Activated T-cell treated with anti-CD3 and anti-CD28 coated beads for 48 hours (primary cell): ENCODE measurements at places on chromosomes 4 and X.

DNA sequence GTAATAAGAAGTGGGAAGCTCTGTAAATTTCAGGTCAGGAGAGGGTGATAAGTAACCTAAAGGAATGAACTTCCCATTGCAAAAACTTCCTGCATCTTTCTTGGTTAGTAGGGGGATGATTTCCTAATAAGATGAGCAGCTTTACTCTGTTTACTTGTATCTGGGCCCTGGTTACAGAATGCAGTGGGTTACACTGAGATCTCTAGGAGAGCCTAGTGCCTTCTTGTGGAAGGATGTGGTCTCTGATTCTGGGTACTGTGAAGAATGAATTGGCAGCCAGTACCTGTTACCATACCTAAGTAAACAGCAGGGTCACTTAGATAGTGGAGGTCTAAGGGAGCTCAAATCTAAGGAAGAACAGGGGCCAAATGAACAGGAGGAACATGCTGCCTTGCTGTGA lies 320.6 kb downstream of the ARHGAP10 start:
- DNase-seq, result no peak

DNA sequence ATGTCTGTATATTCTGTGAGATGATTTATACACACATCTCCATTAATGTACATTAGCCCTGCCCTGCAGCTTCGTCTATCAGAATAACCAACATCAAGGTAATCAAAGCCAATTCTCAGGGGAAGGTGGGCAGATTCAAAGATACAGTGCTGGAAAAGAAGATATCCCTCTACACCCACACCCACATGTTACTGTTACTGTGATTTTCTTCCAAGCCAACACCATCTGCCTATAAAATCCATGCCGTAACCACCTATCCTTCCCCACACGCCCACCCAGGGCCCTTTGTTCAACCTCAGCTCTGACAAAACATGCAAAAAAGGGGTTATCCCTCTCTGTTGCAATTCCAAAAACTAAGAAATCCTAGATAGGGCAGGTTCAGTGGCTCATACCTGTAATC lies 20.0 kb downstream of the OPHN1 start:
- DNase-seq, result no peak

- no peak for DNase-seq
These were observed 185.9 kb downstream of the SLC4A4 start for GRCh38 chr4:71524756-71525155.

- no peak for DNase-seq
These were observed 425.2 kb upstream of the RASGEF1B start for GRCh38 chr4:81896936-81897335.

DNA sequence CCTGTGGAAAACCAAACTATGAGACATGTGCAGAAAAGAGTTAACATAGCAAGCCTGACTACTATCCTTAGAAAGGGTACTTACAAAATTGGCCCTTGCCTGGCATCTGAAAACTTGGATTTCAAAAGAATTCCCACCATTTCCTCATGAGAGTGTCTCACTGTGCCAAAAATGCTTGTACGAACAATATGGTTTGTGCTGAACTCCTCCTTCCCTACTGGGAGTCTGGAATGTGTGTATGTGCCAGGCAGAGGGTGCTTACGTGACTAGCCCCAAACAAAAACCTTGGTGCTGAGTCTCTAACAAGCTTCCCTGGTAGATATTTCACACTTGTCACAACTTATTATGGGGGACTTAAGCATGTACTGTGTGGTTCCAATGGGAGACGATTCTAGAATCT lies 81.7 kb upstream of the GIMD1 start:
- DNase-seq, result no peak

- DNase-seq, result no peak
These were observed 34.2 kb upstream of the C1GALT1C1 start for GRCh38 chrX:120664081-120664480.

DNA sequence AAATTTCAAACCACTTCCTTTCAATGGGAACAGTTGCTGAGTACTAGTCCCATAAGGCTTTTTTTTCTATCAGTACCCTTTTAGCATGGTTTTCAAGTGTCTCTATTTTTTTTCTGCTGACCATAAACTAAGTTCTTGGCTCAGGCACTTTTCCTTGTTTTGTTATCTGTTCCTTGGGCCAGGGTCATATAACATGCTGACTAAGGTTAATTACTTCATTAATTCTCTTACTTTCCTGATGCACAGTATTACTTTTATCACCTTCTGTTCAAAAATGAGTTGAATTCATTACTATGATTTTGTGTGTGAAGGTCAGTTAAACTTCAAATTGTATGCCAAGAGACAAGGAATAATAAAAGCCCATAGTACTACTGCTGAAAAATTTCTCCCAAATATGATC lies 19.7 kb upstream of the BTC start:
- no peak for DNase-seq

DNA sequence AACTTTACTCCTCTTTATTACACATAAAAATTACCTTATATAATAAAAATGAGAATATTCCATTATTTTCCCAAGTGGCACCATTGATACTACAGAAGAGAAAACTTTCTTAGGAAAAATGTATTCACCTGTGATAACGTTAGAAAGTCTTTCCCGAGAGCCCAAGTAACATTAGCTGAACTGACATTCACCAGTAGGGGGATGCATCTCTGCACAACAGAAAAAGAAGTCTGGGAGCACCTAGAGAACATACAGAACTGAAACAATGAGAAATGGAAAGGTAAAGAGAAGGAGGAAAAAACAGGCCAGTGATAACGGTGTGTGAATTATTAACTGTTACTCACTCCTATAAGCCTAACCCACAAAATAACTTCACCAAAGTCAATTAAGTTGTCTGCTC lies 423.3 kb downstream of the CENPC start:
- no peak for DNase-seq

DNA sequence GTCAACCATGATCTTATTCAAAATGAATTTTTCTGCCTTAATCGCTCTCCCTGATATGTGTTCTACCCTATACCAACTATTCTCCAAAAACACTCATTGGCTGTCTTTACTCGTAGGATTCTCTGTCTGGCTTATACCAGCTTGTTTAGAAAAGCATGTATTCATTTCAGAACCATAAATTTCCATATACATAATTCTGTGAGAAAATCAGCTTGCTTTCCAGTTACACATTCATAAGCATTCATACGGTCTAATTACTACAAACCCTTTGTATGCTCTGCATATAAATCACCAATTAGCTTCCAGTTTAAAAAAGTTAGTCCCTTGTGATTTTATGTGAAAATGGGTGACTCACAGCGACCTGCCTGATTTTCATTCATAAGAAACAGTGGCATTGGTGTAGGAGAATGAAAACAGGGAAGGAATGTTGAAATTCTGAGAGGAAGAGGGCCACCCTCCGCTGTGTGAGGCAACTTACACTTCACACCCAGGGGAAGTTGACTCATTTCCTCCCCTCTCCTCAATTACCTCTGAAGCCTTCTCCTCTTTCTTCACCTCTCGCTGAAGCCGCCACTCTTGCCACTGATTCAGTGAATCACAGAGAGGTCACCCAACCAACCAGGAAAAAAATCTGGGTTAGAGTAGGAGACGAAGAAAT lies 63.3 kb downstream of the MEPE start:
- DNase-seq, result peak; percentile 7

- no peak for DNase-seq
These were observed 1.3 kb upstream of the FAT4 start for GRCh38 chr4:125313497-125313896.

- no peak for DNase-seq
These were observed 4.4 kb upstream of the SH3RF1 start for GRCh38 chr4:169275180-169275579.

DNA sequence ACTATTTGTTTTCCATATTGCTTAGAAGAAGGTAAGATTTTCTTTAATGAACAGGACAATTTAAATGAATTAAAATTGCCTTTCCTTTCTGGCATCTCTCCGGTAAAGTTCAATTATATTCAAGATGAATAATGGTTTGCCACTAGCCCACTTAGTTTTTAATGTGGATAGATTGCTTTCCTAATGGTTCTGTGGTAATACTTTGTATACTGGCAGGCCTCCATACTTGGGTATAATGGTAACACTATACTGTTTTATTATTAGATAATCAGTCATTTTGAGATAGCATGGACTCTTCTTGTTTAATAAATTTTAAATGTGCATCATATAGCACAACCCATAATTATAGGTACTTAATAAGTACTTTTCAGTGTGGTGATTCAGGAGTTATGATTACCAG lies 89.5 kb downstream of the ELOVL6 start:
- no peak for DNase-seq

- DNase-seq, result no peak
These were observed 28.0 kb downstream of the NYX start for GRCh38 chrX:41475191-41475590.

GRCh38 chr4:19254486-19254885 lies 997.2 kb upstream of the SLIT2 start:
- no peak for DNase-seq

- no peak for DNase-seq
These were observed 16.0 kb upstream of the FGF16 start for GRCh38 chrX:77431227-77431626.

DNA sequence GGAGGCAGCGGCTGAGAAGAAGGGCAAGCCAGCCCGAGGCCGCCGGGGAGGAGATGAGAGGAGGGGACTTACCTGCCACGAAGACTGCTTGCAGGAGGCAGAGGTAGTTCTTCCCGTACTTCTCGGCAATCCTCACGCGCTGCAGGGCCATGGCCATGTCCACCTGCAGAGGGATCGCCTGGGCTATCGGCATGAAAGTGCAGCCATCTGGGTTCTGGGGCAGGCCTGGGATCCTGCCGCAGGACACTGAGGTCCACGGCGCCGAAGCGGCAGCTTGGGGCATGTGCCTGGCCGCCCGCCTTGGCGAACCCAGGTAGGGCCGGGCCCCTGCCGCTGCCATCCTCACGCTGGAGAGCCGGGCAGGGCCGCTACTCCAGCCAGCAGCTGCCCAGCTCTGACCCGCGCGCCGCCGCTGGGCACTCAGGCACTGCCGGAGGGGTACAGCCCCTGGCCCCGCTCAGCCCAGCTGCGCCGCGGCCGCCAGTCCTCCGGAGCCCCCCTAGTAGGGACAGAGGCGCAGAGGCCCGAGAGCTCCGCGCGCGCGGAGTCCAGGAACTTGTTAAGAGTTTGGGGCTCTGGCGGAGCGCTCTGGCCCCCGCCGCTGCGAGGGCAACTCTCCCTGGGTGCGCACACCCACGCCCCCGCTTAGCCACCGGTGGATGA lies 16.0 kb downstream of the MCF2 start:
- peak; percentile 0 for DNase-seq

- no peak for DNase-seq
These were observed 68.4 kb upstream of the BMP2K start for GRCh38 chr4:78707793-78708192.

DNA sequence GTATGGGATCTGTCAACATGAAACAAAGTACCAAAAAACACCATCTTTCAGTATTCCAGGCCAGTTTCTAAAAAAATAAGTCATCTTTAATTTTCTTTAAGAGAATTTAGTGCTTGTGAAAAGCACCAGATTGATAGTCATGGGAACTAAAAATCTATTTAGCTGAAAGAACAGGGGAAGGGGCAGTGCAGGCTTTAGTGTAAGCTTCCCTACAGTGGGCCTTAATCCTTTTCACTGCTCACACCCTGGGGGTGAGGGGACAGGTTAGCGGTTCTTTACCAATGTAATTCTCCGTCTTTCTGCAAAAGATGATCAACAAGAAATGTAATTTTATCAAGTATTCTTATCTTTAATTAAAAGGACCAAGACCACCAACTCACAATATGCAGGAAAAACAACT lies 47.1 kb downstream of the CHIC2 start:
- DNase-seq, result no peak

DNA sequence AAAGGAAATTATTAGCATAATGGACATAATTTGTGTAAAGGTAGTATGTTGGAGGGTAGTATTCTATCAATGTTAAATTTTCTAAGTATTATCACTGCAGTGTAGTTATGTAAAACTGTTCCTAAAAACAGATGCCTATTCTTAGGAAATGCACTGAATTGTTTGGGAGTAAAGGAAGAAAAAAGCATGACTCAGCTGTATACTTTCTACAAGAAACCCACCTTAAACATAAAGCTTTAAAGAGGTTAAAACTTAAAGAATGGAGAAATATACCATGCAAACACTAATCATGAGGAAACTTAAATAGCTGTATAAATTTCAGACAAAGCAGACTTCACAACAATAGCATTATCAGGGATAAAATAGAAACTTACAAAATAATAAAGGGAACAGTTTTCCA lies 292.9 kb downstream of the ANTXR2 start:
- DNase-seq, result no peak

GRCh38 chr4:29805245-29805644 lies 914.9 kb upstream of the PCDH7 start:
- DNase-seq, result no peak

- DNase-seq, result no peak
These were observed 163.7 kb downstream of the NPNT start for GRCh38 chr4:106058921-106059320.

- no peak for DNase-seq
These were observed 15.2 kb downstream of the LINC00632 start for GRCh38 chrX:140724736-140725135.

GRCh38 chr4:76723373-76723772 lies 174.6 kb downstream of the SOWAHB start:
- no peak for DNase-seq

DNA sequence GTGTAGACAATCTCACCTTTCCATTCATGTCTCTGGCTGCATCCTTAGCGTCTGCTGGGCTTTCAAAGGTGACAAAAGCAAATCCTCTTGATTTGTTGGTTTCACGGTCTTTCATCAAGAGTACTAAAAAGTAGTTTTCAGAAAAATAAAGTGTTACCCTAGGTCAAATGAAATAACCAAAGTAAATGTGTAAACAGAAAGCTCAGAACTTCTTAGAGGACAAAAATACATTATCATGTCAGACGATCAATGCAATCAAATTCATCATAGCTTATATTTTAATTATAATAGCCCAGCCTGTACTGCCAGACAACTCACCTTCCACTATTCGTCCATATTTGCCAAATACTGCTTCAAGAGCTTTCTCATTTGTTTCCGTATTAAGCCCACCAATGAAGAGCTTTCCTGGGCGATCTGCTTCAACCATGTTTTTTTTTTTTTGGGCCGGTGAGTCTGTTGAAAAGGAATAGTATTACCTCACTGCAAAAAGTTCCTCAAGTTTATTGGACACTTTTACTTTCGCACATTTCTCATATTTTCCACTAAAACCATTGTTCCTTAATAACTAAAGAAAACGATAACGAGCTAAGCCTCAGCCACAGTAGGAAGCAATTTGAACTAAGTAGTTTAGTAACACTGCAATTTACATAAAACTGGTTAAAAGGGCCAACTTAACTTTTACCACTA lies 1.4 kb downstream of the RBMX start:
- DNase-seq, result no peak
